ENCODE measurements at places on chromosomes 2 and 18.

- no peak for DNase-seq
These were observed 55.4 kb upstream of the NCOA1 start for GRCh38 chr2:24435391-24436316.

DNA sequence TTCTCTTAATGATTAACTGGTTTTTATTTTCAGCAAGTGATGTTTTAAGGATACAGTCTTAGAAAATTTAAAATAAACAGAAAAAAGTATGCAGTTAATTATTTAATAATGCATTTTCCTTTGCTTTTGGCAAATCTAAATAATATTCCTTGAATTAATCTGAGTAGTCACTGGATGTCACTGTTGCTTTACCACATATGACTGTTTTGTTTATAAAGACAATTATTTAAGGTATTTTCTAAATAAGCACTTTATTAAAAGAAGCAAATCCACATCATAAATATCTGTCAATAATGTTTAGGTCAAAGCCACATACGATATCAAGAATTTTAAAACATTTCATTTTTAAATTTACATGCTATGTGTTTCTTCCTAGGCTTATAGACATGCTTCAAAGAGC, 40.6 kb upstream of the TFPI start:
- DNase-seq, result no peak

DNA sequence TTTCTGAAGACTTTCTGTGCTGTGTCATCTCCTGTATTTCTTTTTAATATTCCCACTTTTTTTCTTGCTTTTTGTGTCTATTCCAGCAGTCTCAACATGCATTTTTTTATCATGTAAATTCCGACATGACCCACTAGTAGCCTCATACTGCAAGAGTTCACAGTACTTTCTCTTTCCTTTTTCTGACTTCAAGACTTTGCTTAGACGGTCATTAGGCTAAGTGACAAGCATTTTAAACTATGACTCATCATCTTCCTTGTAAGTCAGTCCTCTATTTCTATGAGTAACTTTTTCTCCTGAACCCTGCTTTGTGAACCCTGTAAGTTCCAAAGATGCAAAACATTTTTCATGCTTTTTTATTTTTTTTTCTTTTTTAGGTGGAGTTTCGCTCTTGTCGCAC, 381.2 kb downstream of the TXNL1 start:
- no peak for DNase-seq

DNA sequence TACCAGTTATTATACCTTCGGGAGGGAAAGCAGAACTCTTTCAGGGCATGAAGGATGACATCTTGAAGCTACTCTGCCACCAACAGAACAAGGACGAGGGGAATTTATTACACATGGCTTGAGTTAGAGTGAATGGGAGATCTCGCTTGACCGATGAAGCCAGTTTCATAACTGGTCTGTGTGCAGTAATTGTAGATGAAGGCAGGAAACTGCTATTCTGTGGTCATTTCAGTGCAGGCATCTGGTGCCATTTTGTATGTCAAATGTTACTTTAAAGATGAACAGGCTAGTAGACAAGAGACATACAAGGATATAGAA, 20.5 kb downstream of the GREB1 start:
- no peak for DNase-seq

- no peak for DNase-seq
These were observed 452.1 kb downstream of the TMX3 start for GRCh38 chr18:68262690-68263294.

DNA sequence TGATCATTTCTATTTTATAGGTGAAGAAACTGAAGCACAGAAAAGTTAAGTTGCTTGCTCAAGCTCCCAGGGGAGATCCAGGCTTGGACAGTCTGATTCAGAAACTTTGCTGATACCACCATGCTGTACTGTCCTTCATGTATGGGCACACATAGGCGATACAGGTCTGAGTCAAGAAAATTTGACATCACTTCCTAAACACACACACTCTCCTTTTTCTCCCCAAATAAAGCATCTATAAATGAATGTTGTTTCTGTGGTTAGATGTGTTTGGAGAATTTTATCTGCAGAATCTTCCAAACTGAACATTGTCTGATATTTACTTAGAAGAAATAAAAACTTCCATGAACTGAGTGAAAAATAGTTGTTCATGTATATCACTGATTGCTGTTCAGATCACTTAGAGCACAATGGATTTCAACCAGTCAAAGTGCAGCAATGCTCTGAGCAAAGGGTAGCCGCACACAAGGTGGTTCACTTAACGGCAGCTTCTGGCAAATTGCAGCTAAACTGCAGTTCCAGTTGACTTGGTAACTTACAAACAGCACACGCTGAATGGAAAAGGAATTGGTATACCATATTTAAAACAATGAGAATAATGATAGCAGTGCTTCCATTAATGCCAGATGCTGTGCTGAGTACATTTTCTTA, 10.0 kb upstream of the AGFG1 start:
- no peak for DNase-seq

- DNase-seq, result no peak
These were observed 48.0 kb downstream of the SCN2A start for GRCh38 chr2:165287094-165287778.

GRCh38 chr2:234051374-234052070, 1.0 kb downstream of the SPP2 start:
- DNase-seq, result no peak

GRCh38 chr2:232504438-232504837, 15.8 kb upstream of the PRSS56 start:
- DNase-seq, result no peak

DNA sequence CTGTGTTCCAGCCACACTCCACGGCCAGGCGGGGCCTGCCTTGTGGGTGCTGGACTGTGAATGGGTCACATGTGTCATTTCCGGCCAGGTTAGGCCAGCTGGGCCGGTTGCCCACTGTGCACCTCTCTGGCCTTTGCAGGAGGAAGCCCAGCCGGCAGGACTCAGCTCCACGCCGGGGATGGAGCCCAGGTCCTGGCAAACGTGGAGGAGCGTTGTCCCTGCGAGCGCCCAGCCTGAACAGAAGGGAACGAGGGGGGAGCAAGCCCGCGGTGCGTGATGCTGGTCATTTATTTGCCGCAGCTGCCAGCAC, 152.9 kb downstream of the PXDN start:
- no peak for DNase-seq

DNA sequence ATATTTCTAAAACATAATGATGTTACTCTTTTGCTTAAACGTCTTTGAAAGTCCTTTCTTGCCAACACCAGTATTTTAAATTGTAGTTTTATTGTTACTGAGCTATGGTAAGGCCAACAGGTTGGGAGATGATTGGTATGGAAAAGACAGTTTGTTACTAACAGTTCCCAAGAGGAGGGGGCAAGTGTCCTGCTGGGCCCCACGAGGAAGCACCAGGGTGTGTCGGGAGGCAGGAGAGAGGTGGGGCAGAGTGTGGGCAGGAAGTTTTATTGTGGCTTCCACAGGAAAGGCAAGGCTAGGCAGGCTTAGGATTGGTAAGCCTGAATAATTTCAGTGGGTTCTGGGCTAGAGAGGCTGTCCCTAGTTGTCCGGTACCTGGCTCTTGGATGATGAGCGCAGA, 134.3 kb downstream of the SOCS6 start:
- no peak for DNase-seq

- no peak for DNase-seq
These were observed 112.5 kb downstream of the MREG start for GRCh38 chr2:215900843-215901242.

DNA sequence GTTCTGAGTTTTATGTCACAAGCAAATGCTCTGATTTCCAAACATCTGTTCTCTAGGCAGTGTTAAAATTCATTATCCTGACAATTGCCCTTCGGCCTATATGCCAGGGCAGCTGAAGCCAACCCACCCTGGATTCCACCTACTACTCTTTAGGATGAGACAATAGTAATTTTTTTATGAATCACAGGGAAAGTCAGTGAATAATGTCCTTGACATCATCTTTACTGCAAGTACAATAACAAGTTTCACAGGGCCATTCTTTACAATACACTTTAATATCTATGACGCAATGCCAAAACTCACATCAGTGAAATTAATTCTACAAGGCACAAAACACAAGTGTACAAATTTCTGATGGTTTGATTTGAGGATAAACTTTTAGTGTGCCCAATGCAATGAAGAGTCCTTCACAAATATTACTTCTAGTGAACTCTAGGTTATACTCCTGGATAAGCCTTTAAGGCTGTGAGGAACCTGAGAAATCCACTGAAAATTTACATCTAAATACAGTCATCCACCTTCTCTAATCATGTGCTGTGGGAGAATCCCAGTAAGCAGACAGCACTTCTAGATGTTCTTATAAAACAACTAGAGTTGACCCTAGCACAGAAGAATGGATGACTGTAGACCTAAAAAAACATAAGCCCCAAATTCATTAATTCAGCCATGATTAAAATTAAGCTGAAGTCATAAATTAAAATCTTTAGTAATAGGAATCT, 77.3 kb upstream of the CTLA4 start:
- DNase-seq, result no peak

- no peak for DNase-seq
These were observed 1657.0 kb downstream of the LRP1B start for GRCh38 chr2:140473851-140474250.

DNA sequence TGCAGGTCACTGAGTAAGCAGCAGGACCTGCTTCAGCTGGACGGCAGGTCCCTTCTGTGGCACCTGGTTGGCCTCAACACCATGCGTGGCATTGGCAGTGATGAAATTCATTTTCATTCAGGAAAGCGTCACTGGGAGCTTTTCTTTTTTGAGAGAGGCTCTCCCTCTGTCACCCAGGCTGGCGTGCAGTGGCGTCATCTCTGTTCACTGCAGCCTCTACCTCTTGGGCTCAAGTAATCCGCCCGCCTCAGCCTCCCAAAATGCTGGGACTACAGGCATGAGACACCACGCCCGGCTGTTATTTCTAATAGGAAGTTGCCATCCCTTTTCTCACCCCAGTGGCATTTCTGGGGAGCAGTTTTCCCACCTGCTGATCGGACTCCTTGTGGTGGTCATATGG, 39.3 kb downstream of the NCK2 start:
- DNase-seq, result no peak

GRCh38 chr2:151770995-151771394, 36.7 kb upstream of the NEB start:
- no peak for DNase-seq

DNA sequence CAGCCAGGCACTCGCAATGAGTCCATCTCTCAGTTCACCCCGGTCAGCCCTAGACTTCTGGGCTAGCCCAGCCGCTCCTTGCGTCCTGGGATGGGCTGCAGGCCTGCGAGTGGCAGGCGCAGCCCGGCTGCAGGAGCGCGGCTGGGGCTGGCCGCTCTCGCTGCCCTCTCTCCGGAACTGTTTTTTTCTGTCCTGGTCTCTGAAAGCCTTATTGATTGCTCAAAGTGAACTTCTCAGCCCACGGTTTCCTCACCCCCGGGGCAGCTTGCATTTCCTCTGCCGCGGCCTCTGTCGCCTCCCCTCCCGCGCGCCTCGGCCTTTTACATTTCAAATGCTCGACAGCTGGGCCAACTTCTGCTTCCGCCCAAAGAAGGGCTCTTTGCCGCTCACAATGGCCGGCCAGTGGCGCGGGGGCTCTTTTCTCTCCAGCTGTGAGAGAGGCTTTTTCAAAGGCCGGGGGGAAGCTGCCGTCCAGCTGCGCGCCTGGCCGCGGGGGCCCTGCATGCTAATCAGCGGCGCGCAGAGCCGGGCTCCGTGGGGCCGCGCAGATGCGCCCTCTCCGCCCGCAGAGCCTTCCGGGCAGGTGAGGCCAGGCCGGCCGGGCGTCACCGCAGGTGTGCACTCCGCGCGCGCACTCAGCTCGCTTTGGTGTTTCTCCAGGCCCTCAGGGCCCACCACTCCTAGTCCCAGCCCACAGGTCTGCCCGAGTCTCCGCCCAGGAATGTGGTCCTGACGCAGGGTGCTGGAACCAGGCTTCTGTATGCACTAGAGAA, 513.8 kb downstream of the RNF144A start:
- no peak for DNase-seq

DNA sequence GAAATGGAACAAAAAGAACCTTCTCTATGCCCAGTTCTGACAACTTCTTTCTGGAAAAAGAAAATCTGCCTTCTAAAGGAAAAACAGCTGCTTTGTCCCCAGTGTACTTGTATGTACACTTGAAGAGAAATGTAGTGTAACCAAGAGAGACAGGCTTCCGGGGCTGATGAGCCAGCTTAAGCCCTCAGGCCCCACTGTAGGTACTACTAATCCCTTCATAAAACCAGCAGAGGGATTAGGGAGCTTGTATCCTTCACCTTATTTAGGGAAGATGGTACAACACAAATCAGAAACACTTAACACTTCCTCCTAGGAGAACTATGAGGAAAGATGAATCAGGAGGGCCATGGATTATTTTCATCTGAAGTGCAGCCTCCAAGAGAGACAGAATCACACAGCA, 18.8 kb upstream of the SUCLG1 start:
- no peak for DNase-seq

GRCh38 chr2:43776324-43776723, 2.5 kb downstream of the DYNC2LI1 start:
- no peak for DNase-seq

- DNase-seq, result no peak
These were observed 27.2 kb downstream of the IL1R2 start for GRCh38 chr2:102018823-102019445.

DNA sequence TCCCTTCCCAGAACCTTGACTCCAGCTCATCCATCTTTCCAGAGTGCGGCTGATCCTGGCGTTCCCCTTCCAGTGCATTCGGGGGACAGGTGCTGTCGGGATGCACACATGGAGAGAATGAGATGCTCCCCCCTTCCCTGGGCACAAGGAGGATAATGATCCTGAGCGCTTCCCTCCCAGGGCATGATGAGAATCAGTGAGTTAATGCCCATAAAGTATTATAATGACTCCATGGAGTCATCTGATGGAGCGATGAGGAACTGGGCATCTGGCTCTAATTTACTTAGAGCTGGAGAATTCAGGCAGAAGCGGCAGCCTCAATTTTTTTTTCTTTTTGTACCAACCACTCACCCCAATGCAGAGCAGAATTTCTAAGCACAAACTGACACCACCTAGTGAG, 79.6 kb upstream of the SKOR2 start:
- no peak for DNase-seq

GRCh38 chr2:7986431-7986830, 695.4 kb upstream of the ID2 start:
- no peak for DNase-seq

GRCh38 chr2:197556456-197556855, 40.6 kb downstream of the MOB4 start:
- DNase-seq, result no peak

DNA sequence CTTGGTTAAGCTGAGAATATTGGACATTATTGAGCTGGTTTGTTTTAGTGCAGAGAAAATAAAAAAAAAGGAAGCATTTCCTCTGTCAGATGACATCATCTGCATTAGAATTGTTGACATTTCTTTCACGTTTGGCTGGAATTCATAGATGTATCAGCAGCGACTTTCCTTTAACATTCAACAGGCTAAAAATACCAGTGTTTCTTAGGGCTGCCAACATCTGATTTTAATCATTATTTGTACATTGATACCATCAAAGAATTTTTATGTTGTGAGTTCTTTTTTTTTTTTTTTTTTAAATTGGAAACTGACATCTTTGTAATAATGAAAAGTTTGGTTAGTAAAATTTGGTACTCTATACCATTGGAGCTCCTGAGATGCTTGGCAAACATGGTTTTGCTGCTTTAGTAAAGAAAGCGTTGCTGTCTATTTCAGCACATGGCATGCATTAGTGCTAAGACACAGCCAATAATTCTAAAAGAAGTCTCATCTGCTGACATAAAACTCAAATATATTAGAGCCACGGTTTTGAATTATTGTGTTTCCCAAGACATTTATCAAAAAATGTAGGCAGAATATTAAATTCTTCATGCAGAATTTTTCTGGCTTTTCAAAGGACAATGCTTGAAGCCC, 33.6 kb downstream of the GTF2A1L start:
- no peak for DNase-seq

GRCh38 chr2:98886066-98886554, 49.9 kb downstream of the CRACDL start:
- DNase-seq, result no peak

All from stimulated activated CD4-positive, alpha-beta T cell treated with anti-CD3 and anti-CD28 coated beads, Interleukin-1b, Interleukin-23, amount 100 ng/mL, for 1 hour (primary cell).